Activated CD4-positive, alpha-beta memory T cell treated with anti-CD3 and anti-CD28 coated beads, Interleukin-2, amount 10 ng/mL, durations not matched to agents 7 days and 5 days (primary cell): ENCODE measurements at places on chromosomes 6 and 20. TPM values are rescaled to one million over a fixed set of nuclear protein-coding genes. Genes with fewer than 3 reads are reported as not detected.

DNA sequence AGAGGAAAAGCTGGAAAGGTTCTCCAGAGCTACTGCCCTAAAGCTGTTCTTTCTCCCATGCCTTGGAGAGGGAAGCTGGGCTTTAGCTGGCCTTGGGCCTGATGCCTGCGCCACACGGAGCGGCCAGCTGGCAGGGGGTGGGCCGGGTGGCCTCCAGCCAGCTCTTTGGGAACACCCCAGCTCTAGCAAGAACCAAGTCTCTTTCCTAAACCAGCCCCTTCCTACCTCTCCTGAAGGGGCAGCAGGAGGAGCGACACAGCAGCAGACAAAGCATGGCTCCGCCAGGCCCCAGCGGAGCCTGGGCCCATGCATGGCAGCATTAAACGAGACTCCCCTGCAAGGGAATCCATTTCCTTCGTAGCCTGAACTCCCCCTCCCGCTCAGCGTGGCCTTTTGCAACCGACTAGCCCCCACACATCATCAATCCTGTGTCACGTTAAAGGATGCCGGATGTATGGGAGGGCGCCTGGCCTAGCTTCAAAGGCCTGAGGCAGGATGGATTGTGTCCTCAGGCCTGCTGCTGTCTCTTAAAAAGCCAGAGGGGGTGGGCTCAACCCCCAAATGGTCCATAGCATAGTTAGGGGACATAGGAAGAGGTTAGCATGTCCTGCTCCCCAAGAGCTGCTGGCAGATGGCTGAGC lies 14.0 kb downstream of the MRPS18A start:
- no peak for DNase-seq

DNA sequence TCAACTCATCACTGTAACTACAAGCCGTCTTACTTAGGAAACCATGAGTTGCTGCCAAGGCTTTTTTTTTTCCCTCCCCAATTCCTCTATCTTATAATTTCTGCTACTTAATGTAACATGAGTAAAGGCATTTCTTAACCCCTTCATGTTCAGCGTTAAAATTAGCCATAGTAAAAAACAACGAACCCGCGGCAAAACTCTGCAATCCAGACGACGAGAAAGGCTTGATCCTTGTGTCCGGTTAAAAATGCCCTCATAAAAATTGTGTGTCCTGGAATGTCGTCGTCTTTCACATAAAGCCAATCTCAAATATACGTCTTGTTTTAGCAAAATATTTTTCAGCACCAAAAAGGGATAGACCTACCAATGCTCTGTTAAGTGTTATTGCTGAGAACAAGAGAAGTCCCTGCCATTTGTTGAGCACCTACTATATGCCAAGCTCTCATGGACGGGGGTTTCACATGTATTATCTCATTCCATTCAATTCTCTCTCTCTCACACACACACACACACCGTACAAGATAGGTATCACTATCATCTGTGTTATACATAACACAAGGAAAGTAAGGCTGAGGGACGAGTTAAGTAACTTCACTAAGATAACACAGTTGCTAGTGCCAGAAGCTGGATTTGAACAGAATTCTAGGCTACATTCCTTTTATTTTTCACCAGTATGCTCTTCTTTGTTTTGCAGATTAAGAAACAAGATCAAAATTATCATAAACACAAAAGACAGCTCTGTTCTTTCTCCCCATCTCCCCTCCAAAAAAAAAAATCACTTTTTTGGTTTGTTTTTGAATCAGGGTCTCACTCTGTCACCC lies 683 bp upstream of the ARHGAP18 start:
- no peak for DNase-seq

CD93 gene
- 5.1 TPM for total RNA-seq

DNA sequence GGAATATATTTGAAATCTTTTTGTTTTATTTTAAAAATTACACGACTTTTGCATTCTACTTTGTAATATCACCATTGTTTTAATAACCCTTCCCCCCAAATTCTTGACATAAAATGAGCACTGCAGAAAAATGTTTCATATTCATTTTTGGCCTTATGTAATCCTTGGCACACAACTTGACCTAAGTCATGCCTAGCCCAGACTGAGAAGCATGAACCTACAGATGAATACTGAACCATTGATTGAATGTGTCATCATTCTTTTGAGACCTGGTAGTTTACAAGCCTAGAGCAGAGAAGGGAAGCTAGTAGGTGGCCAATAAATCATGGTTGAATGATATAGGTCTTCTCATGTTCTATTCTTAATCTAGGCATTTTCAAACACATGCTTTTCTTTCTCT lies 89.4 kb upstream of the EDN1 start:
- DNase-seq: no peak

- DNase-seq: no peak
Observed at GRCh38 chr6:18317850-18318249, 53.5 kb upstream of the DEK start.

GRCh38 chr6:121912905-121913304 lies 477.5 kb downstream of the GJA1 start:
- DNase-seq: no peak

- DNase-seq: no peak
Observed at GRCh38 chr20:44962483-44962882, 2.3 kb upstream of the TOMM34 start.

DNA sequence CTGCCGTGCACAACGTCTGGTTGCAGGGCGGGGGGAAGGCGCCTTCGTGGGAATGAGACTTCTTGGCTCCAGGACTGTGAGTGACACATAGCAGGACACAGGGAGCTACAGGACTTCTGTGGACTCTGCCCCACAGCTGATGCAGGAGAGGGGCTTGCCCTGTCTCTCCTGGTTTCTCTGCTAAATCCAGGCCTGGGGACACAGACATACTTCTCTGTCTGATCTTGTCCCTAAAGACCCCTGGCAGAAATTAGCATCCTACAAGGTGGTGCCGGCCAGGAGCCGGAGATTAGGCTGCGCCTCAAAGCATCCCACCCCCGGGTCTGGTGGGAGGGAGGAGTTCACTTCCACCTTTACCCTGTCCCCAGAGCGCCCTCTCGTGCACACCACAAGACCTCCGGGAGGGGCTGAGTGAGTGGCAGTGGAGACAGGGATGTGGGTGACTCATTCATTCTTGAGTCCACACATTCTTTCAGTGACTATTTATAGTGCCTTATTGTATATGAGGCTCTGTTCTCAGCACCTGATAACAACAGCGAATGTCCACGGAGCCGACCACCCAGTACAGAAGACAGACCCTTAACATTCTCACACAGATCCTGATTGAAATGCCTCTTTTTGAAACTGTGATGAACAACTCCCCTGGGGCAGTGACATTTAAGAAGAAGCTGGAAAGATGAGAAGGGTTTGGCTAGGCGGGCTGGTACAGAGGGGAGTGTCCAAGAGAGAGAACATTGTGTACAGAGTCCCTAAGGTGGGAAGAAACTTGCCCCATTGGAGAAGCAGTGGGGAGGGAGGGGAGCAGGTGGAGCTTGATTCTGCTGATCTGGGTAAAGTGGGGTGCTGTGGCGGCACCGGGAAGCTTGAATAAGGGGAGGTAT lies 39.0 kb downstream of the GMPR start:
- peak; percentile 27 for DNase-seq

DNA sequence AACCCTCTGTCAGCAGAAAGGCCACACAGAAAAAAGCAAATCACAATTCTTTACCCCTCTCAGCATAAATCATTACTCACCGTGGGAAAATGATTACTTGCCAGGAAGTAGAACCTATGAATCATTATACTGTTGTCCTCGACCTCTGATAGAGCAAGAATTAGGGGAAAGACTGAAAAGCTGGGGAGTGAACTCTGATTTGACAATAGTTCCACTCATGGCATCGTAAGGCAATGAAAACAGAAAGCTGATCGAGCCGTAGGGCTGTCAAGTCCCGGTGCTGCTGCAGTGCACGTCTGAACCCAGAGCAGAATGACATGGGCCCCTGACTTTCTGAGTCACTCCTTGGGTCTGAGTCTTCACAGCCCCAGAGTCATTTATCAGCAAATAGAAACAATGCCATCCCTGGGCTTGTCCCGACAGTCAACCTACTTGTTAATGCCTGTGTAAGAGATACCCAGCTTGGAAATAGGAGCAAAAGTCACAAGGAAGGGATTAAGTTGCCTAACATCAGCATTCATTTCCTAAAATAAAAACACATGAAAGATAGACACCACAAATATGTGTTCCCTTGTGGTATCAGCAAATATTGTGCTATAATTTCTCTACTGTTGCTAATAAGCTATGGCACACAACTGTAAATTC lies 224.8 kb upstream of the MARCKS start:
- DNase-seq: peak; percentile 36

ALDH5A1 gene
- total RNA-seq: 3.7 TPM

DNA sequence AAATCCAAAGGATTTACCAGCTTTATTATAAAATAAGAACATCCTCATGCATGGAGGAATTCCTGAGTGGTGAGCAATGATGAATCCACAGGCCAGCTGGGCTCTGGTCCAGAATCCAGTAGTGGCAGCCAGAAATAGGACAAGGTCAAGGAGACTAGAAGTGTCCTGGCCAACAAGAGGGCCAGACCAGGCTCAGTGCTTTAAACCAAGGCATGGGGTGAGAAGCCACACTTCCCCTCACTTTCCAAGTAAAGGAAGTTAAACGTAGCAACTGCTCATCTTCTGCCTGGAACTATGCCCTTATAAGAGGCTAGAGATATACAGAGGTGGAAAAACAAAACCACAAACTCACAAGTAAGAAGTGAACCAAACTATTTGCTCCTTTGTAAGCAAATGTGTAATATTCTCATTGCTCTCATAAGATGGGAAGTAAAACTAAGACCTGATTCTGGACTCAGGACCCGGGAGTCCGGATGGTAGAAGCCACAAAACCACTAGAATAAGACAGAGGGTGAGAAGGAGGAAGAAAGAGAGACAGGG lies 253.2 kb downstream of the UST start:
- peak; percentile 17 for DNase-seq

PNPLA1 gene
- not detected for total RNA-seq

GRCh38 chr6:129264480-129265045 lies 381.6 kb downstream of the LAMA2 start:
- no peak for DNase-seq

DNA sequence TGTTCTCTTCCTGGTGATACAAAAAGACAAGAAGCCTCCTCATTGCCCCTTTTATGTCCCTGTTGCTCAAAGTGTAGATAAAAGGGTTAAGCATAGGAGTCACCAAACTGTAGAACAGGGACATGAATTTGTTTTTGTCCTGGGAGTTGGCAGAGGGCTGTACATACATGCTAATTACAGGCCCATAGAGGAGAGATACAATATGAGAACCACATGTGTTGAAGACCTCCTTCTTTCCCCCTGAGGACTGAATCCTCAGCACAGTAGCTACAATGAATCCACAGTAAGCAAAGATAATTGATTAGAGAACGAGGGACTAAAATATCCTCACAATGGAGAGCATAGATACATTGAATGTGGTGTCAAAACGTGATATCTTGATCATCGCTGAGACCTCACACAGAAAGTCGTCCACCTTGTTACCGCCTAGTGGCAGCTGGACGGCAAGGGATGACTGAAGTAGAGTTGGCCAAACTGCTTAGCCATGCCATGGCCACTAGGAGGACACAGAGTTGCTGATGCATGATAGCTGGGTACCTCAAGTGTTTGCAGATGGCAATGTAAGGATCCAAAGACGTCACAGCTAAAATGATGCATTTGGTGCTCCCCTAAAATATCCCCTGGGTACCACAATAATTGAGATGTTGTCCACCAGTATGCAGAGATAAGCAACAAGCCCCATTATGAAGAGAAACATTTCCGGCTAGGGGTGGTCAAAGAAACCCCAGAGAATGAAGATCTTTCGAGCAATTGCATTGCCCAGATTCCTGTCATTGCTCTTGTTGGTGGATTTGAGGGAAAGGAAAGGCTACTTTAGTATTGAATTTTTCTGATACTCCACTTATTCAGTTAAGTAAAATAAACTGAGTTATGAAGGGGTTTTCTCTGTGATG lies 15.0 kb downstream of the OR2B3 start:
- no peak for DNase-seq

DNA sequence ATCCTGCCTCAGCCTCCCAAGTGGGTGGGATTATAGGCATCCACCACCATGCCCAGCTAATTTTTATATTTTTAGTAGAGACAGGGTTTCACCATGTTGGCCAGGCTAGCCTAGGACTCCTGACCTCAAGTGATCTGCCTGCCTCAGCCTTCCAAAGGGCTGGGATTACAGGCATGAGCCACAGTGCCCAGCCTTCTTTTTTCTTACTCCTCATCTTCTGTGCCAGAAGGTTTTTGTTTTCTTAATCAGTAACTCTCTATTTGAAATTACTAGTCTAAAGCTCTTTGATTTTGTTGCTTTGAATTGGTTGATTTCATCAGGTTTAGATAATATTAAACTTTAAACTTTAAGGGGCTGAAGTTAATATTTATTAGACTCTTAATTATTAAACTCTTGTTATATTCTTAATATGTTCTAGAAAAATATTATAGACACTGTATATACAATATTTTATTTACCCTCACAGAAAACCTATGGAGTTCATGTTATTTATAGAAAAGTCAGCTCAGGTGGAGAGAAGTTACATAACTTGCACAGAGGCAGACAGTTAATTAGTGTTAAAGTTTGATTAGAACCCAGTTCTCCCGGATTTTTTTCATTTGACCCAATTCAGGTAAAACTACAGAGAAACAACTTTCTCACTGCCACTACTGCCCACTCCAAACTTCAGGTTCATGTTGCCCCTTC lies 177.4 kb upstream of the SGK1 start:
- DNase-seq: no peak

GRCh38 chr6:169342710-169343109 lies 89.1 kb upstream of the THBS2 start:
- DNase-seq: no peak

DNA sequence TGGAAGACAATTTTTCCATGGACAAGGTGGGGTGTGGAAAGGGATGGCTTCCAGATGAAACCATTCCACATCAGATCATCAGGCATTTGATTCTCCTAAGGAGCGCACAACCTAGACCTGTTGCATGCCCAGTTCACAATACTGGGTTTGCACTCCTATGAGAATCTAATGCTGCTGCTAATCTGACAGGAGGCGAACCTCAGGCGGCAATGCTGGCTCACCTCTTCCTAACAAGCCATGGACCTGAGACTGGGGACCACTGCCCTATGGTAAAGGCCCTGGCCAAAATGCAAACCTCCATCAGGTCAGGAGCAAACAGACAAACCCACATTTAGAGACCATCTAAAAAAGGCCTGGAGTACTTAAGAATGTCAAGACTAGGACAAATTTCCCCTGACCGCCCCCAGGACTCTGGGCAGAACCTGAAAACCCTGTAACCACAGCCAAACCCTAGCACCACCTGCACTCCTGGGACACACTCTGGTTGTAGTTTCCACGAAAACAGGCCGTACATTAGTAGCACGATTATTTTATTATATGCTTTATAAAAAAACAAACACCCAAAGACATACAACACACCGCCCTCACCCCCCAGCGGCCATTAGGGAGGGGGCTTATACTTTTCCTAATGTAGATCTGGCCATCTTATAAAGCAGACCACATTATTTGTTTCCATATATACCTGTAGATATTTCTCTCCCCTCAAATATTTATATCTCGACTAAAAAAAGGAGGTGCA lies 27.3 kb downstream of the SNX5 start:
- no peak for DNase-seq

DNA sequence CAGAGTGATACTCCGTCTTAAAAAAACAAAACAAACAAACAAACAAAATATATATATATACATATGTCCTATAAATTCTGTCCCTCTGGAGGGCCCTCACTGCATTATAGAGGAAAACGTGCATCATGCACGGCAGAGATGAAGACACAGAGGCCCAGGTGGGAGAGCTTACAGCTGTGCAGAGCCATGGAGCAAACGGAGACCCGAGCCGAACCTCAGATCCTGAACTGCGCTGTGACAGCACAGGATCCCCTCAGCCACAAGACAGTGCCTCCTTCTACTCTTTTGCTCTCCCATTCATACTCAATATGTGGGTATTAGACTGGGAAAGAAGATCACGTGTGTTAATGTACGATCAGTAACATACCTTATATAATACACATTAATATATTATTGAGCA lies 81.6 kb downstream of the ZNF217 start:
- no peak for DNase-seq

SNX9 gene
- total RNA-seq: 40.1 TPM
